ENCODE measurements at places on chromosomes 5 and 9.

DNA sequence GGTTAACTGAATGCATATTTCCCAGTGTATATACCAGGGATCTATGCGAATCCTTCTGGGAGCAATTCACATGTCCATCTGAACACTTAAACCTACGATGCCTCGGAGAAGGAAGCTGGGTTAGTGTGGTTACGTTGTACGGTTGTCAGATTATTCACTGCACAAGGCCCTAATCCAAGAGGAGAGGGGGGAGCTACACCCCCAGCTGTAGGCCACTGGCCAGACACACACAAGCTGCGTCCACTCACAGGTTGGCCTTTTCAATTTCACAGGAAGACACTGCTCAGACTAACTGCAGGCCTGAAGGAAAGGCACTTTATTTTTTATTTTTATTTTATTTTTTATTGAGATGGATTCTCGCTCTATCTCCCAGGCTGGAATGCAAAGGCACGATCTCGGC is 184.5 kb upstream of the GNA14 start:
- no peak for DNase-seq

- no peak for DNase-seq
Observed at GRCh38 chr9:13911473-13911872, 402.5 kb downstream of the NFIB start.

- no peak for DNase-seq
Observed at GRCh38 chr5:54547711-54548250, 30.2 kb downstream of the SNX18 start.

- DNase-seq, result no peak
Observed at GRCh38 chr5:124644138-124644537, 102.3 kb downstream of the ZNF608 start.

DNA sequence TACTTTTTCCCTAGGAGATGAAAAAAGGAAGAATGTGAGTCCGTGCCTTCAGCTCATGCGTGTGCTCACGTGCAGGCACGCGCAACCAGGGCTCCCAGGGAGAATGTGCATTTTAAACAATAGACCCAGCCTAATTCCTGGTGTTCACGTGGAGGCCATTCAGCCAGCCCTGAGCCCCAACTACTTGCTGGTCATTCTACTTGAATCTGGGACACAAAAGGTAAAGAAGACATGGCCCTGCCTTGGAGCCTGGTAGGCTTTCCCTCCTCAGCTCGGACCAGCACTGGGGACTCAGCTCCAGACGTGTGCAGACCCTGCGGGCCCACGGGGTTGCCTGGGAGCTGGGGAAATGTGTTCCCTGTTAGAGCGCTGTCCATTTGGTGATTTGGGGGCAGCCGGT is 125.5 kb downstream of the MVB12B start:
- no peak for DNase-seq

GRCh38 chr9:14710804-14711203 is 11.7 kb downstream of the CER1 start:
- no peak for DNase-seq

- no peak for DNase-seq
Observed at GRCh38 chr9:37839496-37840461, 39.2 kb downstream of the DCAF10 start.

DNA sequence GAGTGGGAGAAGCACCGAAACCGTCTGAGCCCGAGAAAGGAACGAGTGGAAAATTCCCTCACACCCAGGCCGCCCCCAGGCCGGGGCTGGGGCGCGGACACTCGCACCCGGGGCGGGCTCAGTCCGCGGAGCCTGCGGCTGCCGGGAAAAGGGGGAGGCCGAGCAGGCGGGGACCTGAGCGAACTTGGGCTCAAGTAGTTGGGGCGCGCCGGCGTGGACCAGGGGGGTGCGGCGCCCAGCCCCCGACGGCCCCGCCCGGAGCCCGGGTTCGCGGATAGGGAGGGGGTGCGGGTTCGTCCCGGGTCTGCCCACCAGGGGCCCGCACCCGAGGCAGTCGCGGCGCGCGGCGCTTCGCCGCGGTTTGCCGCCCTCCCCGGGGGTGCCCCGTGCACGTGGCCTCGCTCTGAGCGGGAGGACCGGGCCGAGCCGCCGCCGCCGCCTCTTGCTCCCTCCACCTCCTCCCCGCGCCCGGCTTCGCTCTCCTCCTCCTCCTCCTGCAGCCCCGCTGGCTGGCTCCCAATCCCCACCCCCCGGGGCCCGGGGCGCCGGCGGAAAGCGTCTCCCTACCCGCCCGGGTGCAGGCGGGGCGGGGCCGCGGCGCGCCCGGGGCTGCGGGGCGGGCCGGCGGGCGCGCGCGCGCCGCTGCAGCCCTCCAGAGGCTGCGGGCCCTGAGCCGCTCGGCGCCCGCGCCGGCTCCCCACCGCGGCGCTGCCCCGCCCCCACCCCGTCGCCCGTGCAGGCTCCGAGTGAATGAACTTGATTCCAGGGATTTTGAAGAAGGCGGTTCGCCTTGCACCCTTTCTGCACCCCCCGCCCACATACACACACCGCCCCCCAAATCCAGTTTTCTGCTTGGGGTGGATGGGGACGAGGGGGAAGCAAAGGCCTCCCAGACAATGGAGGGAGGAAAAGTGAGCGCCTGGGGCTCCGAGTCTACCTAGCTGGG is 1.3 kb upstream of the NFIB start:
- DNase-seq, result no peak

DNA sequence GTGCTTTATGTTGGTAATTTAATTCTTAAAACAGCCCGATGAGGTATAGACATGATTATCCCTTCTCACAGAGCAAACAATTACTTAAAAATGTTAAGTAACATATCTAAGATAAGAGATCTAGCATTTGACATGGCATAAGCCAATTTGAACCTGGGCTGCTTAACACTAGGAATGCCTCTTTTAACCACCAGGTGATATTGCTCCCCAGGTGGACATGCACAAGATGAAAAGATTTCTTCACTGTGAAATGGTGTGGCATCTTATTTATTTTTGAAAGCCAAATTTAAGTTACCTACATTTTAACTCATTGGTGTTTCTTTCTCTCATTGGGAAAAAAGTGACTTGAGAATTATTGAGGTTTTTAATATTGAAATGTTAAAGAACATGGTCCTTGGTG is 15.8 kb upstream of the LRRC70 start:
- DNase-seq, result no peak

DNA sequence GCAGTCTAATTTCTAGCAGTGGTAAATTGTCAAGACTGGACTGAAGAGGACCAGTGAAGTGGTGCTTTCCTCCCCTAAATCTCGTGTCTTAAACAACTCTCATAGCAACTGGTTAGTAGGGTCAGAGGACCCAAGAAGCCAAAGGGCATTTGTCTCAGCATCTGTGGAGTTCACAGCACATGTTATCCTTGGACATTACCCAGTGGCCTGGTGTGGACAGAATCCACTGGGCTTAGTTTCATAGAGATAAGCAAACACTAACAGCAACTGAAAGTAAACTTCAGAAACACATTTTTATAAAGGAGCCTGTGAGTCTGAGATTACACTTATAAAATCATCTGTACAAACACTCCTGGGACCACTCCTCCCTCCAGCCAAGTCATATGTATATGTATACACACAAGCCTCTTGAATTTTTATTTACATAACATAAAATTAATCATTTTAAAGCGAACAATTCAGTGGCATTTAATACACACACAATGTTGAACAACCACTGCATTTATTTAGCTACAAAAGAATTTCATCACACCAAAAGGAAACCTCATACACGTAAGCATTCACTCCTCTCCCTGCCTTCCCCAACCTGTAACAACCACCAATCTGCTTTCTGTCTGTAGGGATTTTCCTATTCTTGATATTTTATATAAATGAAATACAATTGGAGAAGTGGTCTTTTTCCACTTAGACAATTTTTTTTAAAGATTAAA is 457.8 kb downstream of the RASEF start:
- DNase-seq, result no peak

DNA sequence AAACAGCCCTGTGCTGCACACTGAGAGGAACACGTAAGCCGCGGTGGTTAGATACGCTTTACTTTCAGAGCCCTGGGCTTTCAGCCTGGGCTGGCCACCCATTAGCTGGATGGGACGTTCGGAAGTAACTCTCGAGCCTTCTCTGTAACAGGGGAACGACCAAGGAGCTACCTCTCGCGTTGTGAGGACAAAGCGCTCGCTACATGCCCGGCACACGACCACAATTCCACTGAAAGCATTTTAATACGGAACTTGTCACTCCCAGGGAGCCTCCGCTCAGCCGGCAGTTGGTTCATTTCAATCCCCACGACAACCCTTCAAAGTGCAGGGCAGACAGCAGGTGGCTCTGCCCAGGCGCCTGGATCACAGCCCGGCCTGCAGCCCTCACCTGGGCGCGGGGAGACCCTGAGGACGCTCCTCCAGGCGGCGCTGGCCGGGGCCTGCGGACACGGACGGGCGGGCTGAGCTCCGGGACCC is 368 bp downstream of the SURF1 start:
- no peak for DNase-seq

GRCh38 chr9:112384690-112385089 is 4.8 kb downstream of the HSDL2 start:
- DNase-seq, result no peak

DNA sequence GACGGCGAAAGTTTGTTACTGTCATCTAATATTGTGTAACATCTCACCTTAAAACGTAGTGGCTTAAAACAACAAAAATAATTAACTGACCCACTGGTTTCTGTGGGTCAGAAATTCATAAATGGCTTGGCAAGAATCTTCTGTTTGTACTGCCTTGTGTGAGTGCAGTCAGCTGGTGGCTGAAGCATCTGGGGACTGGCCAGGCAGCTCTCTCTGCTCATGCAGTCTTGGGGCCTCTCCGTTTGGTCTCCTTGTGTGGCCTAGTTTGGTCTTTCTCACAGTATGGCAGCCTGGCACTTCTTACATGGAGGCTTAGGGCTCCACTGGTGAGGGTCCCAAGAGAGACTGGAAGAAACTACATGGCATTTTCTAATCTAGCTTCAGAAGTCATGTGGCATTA is 49.0 kb upstream of the CTXN3 start:
- no peak for DNase-seq

Measured in stimulated activated CD4-positive, alpha-beta T cell treated with anti-CD3 and anti-CD28 coated beads, Interleukin-1b, Interleukin-23, amount 100 ng/mL, for 24 hours (primary cell).